ENCODE measurements at places on chromosomes 1 and 21.

DNA sequence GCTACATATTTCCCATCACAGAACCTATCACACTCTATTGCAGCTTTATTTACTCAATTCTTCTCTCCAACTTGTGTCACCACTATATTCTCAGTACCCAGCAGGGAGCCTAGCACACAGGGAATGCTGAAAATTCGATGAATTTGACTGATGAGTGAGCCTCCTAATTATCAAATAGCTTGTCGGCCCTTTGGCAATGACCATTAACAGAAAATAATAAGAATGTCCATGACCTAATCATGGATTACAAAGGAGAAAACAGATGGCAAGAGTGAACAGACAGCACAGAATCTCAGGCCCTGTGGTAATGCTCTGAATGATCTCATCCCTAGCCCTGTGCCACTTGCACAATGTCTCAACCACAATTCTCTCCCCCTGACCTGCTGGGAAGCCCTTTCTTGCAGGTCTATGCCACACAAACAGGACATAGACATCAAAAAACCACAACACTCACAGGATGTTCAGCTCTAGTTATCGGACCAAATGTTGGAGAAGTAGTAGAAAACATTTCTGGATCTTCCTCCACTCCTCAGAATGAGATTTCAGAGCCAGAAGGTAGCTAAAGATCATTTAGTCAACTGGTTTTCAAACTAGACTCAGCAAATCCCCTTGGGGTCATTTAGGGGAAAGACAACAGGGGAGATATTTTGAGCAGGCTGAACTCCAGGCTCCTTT lies 68.4 kb downstream of the LUZP1 start:
- DNase-seq, result peak; percentile 86

GRCh38 chr1:165365341-165365740 lies 8.8 kb upstream of the LMX1A start:
- peak; percentile 17 for DNase-seq

DNA sequence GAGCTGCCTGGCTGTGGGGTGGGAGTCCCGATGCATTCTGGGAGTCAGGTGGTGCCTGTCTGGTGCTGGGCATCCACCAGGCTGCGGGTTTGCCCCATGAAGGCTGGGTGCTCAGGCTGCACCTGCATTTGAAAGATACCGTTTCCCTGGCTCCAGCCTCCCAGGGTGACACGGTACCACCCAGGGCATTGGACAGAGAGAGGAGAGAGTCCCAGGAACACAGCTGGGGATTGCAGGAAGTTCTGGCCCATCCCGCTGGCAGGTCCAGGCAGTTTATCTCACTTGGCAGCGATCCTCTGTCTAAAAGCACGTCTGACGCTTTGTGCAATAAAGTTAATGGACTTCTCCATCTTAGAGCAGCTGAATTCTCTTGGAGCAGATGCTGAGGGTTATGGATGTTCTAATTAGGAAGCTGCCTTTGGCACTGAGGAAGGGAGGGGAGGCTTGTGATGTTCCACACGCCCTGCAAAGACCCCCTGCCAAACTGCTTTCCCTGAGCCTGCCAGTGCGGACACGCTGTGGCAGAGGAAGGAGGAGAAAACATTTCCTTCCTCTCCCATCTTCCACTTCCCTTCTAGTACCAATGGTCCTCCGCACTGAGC lies 246.9 kb downstream of the GRIK3 start:
- no peak for DNase-seq

DNA sequence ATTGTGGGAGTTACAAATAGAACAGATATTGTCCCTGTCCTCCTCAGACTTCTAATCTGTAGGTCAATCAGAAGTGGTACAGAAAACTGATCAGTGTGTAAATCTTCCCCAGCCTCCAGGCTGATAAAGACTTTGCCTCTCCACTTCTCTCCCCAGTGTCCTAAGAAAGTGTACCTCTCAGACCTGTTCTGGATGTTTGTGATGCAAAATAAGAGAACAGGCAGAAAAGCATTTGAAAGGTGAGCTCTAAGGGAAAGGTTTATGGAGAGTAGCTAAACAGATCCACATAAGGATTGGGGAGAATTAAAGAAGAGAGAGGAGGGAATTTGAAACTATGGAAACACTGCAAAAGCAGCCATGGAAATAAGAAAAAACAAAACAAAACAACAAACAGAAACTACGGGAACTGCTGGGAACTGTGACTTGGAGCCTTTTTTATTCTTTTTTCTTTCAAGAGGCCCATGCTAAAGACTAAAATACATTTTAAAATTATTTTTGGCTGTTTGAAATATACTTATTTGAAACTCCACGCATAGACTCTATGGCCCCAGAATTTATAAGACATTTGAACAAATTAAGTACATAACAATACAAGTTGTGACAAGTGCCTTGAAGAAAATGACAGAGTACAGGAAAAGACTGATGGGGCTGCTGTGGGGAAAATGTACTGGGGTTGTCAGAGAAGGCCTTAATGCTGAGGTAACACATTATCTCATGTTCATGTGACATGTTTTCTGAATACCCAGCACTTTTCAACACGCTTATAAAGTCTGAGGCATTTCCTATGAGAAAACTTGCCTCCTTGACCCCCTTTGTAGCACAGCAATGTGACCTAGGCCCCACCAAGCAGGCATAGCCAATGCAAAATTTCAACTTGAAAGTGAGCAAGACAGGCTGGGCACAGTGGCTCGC lies 51.2 kb downstream of the TRAF5 start:
- DNase-seq, result no peak

DNA sequence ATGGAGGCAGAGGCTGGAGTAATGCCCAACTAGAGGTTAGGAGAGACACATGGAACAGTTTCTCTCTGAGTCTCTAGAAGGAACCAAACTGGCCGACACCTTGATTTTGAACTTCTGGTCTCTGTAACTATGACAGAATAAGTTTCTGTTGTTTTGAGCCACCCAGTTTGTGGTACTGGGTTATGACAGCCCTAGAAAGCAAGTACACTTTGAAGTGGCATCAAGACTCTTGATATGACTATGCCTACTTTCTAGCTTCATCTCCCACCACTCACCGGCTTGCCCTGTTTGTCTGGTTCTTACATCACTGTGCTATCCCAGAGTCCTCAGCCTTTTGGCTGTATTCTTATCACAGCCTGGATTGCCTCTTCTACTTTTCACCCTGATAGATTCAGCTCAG lies 230.3 kb upstream of the USP24 start:
- no peak for DNase-seq

DNA sequence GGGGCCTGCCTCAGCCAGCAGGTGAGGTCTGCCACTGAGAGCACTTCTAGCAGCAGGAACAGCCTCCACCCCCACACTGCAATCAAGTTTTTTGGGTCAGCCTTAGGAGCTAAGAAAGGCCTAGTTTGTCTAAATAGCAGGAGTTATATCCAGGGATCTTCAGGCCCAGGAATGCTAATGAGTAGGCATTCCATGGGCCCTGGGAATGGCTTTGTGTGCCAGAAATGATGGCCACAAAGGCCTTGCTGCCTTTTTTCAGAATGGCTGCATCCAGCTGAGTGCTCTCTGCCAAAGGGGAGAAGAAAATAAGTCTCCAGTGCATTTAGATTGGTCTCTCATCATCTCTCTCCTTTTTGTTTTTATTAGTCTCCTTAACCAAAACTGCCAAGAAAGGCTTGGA lies 2.8 kb downstream of the MRTO4 start:
- no peak for DNase-seq

DNA sequence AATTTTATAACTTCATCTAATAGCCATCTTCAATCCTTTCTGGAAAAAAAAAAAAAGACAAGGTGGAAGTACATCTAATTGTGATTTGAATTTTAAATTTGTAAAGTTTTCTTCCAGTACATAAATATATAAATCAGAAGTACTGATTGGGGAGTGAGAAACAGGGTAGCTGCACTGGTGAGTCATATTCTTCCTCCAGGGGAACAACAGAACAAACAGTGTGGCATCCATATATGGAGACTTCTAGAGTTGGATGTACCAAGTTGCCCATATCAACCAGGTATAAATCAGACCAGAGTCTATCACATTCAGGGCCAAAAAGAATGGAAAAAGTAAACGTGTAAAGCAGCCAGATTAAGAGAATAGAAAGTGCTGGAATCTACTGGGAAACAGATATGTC lies 66.0 kb upstream of the NRIP1 start:
- no peak for DNase-seq
